Stimulated activated CD4-positive, alpha-beta T cell treated with anti-CD3 and anti-CD28 coated beads, Interleukin-2, amount 100 ng/mL, for 4 hours (primary cell): ENCODE measurements at places on chromosomes 3 and 15.

DNA sequence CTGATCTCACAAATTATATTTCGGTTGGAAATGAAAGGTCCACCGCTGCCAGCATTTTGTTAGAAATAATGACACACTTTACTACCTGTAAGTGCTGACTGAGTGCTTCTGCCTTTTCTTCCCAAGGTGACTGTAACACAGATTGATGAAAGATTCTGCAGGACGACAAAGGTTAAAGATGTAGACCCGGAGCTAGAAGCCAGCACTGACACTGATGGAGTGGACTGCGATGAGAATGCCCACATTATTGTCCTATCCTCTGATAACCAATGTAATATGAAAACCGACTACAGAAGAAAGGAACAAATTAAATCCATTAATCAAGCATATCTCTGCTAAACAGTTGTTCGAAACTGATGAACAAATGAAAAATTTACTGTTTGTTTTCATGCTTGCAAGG, 666.5 kb downstream of the GBE1 start:
- DNase-seq = no peak

DNA sequence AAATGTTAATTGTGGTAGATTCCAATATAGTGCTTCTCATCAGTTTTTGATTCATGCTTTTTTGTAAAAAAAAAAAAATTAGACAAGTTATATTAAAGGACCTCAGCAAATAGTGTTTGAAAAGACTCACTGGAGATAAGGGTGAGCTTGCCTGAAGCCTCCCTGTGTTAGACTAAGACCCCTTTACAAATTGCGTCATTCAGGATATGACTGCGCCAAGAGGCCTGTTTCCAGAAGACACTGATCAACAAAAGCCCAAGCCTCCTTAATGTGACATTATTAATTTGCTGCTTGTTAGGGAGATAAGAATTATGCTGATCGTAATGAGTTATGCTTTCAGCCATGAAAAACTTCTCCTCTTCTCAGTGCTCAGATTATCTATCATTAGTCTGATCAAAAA, 13.0 kb upstream of the DNAJC13 start:
- no peak for DNase-seq

GRCh38 chr15:88014454-88015160, 241.9 kb downstream of the NTRK3 start:
- DNase-seq = no peak

- no peak for DNase-seq
Observed at GRCh38 chr15:47364230-47365141, 352.8 kb upstream of the SEMA6D start.

DNA sequence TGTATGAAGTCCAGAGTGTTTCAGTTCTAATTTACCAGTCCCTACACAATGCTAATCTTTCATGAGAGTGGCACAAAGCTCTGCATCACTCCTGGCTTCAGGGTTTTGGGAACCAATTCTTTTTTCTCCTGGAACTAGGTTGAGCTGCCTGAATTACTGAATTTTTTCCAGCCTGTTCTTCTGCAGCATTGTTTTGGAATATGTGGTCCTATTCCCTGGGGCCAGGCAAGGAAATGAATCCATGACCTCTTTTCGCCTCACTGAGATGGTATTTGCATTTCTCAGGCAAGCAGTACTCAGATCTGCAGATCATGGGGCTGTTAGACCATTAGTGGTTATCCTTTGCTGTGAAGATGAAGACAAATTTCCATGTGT, 25.6 kb upstream of the GPR171 start:
- no peak for DNase-seq

GRCh38 chr3:134251731-134252391, 1.2 kb upstream of the RYK start:
- no peak for DNase-seq

GRCh38 chr3:59631482-59631881, 581.7 kb upstream of the CFAP20DC start:
- DNase-seq = no peak

DNA sequence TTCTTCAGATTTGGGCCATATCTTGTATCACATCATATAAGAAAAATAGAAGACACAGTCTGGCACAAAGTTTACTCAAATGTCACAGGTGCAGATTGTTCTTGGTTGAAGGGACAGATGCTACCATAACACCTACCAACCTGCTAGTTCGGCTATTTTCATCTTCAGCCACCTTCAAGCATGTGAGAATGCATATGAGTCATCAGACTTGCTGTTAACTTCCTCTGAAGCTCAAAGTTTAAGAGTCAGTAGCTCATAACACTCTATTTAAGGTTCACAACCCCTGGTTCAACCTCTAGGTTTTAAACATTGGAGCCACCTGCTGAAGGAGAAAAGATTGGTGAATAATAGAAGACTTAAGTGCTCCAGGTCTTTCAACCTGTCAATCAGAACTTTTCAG, 522.8 kb downstream of the NLGN1 start:
- DNase-seq = no peak

- no peak for DNase-seq
Observed at GRCh38 chr15:51104512-51104911, 9.8 kb upstream of the TNFAIP8L3 start.

DNA sequence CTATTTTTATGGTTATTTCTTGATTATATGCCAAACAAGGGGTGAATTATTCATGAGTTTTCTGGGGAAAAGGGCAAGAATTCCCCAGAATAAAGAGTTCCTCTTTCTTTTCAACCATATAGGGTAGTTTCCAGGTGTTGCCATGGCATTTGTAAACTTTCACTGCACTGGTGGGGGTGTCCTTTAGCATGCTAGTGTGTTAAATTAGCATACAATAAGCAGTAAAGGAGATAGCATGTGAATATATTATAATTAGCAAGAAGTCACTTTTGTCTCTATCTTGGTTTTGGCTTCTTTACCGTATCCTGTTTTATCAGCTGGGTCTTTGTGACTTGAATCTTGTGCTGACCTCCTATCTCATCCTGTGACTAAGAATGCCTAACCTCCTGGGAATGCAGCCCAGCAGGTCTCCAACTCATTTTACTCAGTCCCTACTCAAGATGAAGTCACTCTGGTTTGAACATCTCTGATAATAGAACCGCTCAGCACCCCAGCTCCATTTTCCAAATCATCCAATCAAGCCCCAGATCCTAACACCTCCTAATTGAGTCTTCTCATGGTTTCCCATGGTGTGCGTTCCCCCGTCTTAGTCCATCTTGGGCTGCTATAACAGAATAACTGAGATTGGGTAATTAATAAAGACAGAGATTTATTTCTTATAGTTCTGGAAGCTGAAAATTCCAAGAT, 3.4 kb upstream of the SELENOT start:
- no peak for DNase-seq

DNA sequence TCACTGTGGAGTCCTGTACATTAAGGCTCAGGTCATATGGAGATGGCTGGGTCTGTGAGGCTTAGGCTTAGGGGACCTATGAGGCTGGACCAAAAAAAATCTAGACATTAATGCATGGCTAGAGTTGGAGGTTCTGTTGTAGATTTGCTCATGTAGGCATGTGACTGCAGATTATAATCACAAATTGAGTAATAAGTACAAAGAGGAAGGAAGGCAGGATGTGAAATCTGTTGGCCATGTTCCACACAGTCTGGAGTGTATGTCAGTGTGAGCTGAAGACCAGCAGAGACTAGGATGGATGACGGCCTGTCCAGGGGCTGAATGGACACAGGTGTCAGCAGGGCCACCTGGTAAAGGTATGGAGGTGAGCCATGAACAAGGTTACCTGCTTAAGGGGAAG, at the start of gene ST3GAL6:
ST3GAL6 (plus strand) TSS at position 265 of the 400 bp plus-strand sequence. CDS start 5,101 bp downstream, outside the sequence.
- no peak for DNase-seq

GRCh38 chr3:188021502-188022040, 132.4 kb upstream of the LPP start:
- DNase-seq = no peak

- no peak for DNase-seq
Observed at GRCh38 chr3:55923207-55923606, 436.1 kb upstream of the WNT5A start.
